Occipital lobe (tissue), 3 donors: ENCODE measurements at places on chromosomes 7 and 10. TPM values are rescaled to one million over a fixed set of nuclear protein-coding genes. Genes with fewer than 3 reads are reported as not detected.

ADARB2 gene
- 4.8 TPM for total RNA-seq

SH2D4B gene
- 1.4 TPM for total RNA-seq

LBX1 gene
- total RNA-seq, result not detected

EGR2 gene
- 1.6 TPM for total RNA-seq

SLC13A1 gene
- not detected for total RNA-seq
